Uterine smooth muscle cell (primary cell): ENCODE measurements at places on chromosomes 13 and 19. TPM values are rescaled to one million over a fixed set of nuclear protein-coding genes. Genes with fewer than 3 reads are reported as not detected.

Gene GJA3
- 0.44 and 0.87 TPM in 2 replicates for total RNA-seq

Gene ZNF667
- 1.8 and 5.5 TPM in 2 replicates for total RNA-seq

Gene ZNF610
- total RNA-seq: 1.00 and 2.7 TPM in 2 replicates

Gene METTL21C
- total RNA-seq: not detected in 2 replicates

Gene PAN3
- 18.0 and 20.0 TPM in 2 replicates for total RNA-seq

Gene DLL3
- total RNA-seq: 0.12 and 0.55 TPM in 2 replicates

Gene LILRA2
- not detected in 2 replicates for total RNA-seq
